ENCODE measurements at places on chromosomes 12 and 14.

GRCh38 chr14:93160353-93160801, 24.3 kb downstream of the MOAP1 start:
- DNase-seq: no peak

GRCh38 chr14:22071006-22071405, 397.4 kb upstream of the OR4E1 start:
- DNase-seq: no peak

GRCh38 chr14:45135156-45135555, 574 bp upstream of the FANCM start:
- DNase-seq: no peak

- DNase-seq: no peak
These were observed 45.0 kb upstream of the STRN3 start for GRCh38 chr14:31071151-31071550.
